EL (cell line): ENCODE measurements at places on chromosomes 7 and 10.

GRCh38 chr7:18177815-18178660 lies 150.4 kb upstream of the PRPS1L1 start:
- DNase-seq = no peak

DNA sequence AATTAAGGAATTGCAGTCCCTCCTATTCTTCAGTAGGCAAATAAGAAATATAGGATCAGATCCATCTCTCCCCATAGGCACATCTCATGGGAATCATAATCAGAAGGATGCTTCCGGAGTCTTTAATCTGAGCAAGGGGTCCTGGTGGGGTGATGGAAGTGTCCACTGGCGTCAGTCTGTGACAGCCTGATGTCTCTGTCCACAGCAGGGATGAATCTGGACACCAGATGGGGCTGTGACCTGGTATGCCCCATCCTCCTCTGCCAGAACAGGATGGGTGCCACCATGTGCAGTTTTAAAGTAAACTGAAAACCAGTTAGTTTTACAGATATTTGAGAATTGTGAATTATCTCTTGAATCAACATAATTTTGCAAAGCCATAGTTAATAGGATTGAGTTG lies 148.7 kb downstream of the C1GALT1 start:
- DNase-seq = peak; percentile 10

- DNase-seq = no peak
Observed at GRCh38 chr10:96873756-96874467, 41.8 kb downstream of the LCOR start.

- DNase-seq = no peak
Observed at GRCh38 chr7:147708871-147709270, 881.7 kb upstream of the C7orf33 start.

GRCh38 chr7:85154282-85154937 lies 32.4 kb downstream of the SEMA3D start:
- DNase-seq = peak; percentile 51

GRCh38 chr7:158164101-158165095 lies 423.2 kb downstream of the PTPRN2 start:
- no peak for DNase-seq

DNA sequence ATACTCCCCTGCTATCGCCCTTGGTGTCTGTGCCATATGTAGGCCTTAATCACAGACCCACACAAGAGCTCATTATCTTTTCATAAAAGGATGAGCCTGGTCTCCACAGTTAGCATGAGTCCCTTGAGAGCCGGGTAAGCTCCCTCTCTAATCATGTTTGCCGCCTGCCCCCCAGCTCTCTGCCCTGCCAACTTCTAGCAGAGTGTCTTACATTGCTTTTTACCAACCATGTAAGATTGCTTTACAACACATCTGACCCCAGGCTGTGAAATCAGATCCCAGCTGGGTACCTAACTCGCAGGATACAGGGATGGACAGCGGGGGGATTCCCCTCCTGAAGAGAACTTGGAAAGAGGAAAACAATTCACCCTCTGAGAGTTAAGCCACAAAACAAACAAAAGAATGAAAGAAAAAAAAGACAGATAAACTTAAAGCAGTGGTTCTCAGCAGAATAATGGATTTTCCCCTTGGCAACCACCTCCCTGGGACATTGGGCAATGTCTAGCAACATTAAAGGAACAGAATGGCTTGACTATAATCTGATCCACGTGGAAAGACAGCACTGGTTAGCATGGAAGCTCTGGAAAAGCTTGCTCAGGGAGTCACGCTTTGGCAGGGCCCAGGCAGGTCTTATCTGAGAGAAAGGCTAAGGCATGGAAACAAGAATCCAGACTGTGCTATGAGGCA lies 39.4 kb upstream of the ATOH7 start:
- DNase-seq = no peak

GRCh38 chr7:22632674-22633073 lies 94.3 kb upstream of the IL6 start:
- DNase-seq = no peak

GRCh38 chr7:52639126-52639525 lies 396.3 kb upstream of the POM121L12 start:
- no peak for DNase-seq

GRCh38 chr7:142327628-142328405 lies 70.0 kb upstream of the PRSS58 start:
- DNase-seq = no peak

DNA sequence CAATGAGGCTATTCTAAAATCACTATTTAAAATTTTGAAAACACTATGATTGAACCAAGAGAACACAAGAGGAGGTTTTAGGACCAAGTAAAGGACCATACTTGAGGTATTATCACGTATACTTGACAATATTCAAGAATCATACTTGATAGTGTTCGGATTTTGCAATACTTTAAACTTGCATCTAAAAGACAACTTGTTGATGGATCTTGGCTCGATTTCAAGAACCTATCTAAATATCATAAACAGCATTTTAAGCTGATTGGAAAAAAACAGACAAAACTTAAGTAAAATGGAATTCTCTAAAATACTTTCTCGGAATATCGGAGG lies 1.3 kb downstream of the NAMPT start:
- no peak for DNase-seq

DNA sequence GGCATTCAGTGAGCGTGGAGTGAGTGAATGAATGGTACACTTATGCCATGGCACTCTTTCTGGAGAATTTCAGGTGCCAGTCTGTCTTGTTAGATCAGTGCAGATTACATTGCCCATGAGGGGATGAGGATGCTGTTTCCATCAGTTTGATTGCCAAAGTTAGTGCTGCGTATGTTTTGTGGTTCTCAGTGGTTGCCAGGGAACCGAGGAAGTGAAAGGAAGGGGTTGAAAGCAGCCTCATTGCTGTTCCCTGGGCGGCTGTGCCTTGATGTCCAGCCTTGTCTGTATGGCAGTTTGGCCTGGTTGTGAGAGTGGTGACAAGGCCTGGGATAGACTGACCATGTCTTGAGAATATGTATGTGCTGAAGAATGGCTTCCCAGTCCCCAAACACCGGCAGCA lies 30.2 kb downstream of the WBP1L start:
- no peak for DNase-seq

- DNase-seq = no peak
Observed at GRCh38 chr10:92356041-92356440, 65.1 kb downstream of the MARCHF5 start.

GRCh38 chr7:100166970-100167911 lies 1.2 kb downstream of the GAL3ST4 start:
- no peak for DNase-seq

GRCh38 chr7:16967300-16967811 lies 85.6 kb upstream of the AGR3 start:
- peak; percentile 31 for DNase-seq

GRCh38 chr7:85479918-85480643 lies 293.2 kb upstream of the SEMA3D start:
- peak; percentile 28 for DNase-seq

DNA sequence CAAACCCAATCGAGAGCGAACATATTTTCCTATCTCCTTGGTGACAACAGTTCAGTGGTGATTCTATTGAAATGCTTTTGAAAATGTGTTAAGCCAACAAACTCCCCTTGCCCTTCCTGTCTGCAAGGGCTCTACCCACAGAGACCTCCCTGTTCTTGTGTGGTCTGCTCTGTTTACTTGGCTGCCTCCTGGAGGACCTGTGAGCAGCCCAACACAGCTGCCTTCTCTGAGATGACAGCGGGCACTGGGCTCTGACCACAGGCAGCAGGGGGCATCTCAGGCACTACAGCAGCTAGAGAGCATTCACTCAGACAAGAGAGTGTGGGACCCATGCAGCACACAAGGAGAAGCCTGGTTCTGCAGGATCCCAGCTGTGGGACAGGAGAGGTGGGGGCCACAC lies 416.4 kb downstream of the TCERG1L start:
- DNase-seq = no peak

GRCh38 chr7:13882051-13882450 lies 107.4 kb downstream of the ETV1 start:
- peak; percentile 15 for DNase-seq

DNA sequence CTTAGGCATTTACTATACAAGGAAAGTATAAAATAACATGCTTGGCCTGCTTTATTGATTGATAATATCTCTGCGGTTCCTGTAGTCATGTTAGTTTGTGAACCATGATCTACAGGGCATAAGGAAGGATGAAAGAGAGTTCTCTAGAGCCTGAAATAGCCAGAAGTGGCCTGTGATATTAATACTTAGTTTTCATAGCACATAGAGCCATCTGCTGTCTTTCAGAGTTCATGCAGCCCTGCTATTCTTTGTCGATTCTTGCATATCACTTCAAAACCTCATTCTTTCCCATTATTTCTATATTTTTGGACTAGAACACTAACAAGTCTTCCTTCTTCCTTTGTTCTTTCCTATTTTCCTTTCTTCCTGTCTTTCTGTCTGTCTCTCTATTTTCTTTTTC lies 26.4 kb upstream of the PRKG1 start:
- DNase-seq = no peak
